Ovary (tissue), 10 donors: ENCODE measurements at places on chromosomes 6 and 20.

DNA sequence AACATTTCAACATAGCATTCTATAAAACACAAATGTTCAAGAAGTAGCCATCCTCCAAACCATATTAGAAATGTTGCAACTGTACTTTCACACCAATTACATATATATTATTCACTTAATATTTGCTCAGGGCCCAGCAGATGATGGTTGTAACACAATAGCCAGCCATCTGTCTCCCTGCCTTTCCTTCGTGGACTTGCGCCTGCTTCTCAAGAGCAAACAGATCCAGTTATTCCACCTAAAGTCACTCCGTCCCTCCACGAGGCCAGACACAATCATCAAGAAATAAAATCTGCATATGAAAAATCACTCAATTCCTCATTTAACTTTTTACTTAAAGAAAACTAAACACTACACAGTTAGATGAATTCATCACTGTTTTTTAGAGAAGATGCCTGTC is 160.4 kb downstream of the RALGAPA2 start:
- DNase-seq, result no peak

DNA sequence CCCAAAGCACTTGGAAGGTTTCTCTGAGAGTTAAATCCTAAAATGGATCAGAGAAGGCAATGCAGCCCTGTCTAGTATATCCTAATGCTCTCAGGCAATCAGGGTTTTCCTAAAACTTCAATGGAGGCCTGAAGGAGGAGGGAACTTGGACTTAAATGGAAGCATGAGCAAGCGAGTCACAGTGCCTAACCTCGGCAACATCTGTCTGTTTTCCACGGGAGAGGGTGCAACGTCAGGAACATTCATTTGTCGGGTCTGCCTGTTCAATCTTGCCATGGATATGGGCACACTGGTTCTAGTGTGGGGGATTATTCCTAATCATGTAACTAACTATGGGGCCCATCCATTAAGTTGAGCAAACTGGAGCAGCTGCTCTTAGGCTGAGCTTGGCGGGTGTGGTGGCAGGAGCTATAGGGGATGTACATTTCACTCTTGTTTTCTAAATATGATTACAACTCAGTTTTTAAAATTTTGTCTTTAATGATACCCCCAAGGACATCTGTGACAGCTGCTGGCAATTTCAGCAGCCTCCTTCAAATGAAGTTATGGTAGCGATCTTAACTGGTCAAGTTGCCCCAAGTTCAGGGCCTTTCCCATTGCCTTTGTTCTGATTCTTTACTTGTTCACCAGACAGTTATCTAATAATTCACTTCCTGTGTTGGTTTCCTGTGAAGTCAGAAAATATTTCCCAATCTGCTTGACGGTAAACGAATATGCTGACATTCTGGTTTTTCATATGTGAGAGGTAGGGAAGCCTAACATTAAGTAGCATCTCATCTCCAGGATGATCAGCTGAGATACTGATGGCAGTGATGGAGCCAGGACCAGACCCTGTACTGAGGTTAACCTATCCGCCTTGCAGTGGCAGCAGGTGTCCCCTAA is 21.6 kb downstream of the DSE start:
- no peak for DNase-seq

DNA sequence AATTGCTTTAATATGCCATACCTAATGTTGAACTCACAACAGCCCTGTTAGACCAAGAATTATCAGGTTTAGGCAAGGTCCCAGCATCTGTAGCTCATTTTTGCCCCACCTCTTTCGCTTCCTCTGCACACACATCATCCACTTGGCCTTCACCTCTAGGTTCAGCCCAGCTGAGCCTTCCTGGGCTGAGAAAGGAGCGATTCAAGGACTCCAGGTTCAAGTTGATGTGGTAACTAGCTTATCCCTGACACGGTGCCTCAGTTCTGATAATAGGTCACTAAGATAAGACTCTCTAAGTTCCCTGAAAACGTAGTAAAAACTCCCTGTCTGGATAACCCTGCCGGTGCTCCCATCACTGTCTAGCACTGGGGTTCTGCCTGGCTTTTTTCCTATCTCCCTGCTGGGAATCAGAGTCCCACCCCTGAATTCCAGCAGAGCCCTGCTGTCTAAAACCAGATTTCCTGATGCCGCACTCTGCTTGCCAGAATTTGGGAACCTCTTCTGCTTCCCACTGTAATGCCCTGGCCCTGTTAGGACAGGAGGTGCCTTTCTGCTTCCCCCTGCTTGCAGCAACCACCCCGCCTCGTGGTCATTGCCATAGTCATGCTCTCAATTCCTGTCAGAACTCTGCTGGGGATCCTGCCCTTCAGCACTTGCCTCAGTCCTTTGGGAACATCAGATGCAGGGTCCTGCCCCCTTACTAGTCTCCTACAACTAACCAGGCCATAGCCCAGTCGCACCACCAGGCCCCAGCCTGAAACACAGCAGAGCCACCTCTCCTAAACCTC is 47.6 kb downstream of the ALDH8A1 start:
- peak; percentile 31 for DNase-seq

DNA sequence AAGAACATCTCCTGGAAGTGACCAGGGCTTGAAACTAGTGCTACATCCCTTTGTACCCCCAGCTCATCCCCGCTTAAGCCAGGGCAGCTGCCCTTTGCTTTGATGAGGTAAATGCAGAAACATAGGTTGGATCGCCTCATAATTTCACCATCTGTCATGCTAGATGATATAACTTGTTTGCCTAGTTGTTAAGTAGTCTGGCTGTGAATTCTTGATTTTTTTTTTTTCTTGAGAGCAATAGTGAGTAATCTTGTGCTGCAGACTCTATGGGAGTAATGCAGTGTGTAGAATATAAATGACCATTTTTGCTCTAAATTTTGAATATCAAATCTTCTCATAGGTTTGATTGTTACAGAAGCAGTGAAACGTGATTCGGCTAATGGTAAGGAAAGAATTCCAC is 4.1 kb downstream of the TRDN start:
- no peak for DNase-seq

- peak; percentile 4 for DNase-seq
Observed at GRCh38 chr6:170091639-170092579, 199.0 kb downstream of the DLL1 start.

- DNase-seq, result peak; percentile 70
Observed at GRCh38 chr6:89610149-89610642, 28.4 kb downstream of the LYRM2 start.

GRCh38 chr20:1377984-1378734 is 14.7 kb downstream of the FKBP1A start:
- DNase-seq, result no peak

GRCh38 chr6:144561455-144562043 is 276.4 kb downstream of the UTRN start:
- DNase-seq, result no peak

DNA sequence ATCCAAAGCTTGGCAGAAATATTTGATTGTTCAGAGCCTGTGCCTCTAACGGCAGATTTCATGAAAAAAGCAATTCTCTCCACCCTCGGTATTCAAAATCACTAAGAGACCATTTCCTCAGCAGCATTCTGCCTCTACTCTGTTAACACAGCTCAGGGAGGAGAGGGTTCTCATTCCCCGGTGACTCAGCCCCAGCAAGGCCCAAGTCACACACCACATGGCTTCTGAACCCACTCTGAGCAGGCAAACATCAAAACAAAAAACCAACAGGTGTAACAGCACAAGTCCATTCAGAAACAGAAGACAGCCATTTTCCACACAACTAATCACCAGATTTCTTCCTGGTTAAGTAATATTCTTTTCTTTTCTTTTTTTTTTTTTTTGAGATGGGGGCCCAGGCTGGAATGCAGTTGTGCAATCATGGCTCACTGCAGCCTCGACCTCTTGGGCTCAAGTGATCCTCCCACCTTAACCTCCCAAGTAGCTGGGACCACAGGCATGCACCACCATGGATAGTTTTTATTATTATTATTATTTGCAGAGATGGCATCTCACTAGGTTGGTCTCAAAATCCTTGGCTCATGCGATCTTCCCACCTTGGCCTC is 55.4 kb downstream of the GFOD1 start:
- DNase-seq, result no peak

- DNase-seq, result no peak
Observed at GRCh38 chr6:133707456-133707855, 181.5 kb upstream of the TCF21 start.

DNA sequence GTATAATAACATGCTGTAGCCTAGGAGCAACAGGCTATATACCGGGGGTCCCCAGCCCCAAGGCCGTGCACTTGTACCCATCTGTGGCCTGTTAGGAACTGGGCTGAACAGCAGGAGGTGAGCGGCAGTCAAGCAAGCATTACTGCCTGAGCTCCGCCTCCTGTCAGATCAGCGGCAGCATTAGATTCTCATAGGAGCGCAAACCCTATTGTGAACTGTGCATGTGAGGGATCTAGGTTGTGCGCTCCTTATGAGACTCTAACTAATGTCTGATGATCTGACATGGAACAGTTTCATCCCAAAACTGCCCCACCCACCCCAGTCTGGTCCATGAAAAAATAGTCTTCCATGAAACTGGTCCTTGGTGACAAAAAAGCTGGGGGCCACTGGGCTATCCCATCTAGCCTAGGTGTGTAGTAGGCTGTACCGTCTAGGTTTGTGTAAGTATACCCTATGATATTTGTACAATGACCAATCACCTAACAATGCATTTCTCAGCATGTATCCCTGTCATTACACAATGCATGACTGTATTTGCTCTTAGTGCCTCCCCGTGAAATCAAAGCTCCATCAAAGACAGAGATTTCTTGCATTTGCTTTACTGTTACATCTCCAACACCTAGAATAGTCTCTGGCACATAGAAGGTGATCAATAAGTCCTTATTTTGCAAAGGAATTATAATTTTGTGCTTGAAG is 30.8 kb downstream of the NHSL1 start:
- no peak for DNase-seq

- DNase-seq, result no peak
Observed at GRCh38 chr20:17733767-17734304, 34.1 kb downstream of the BANF2 start.

DNA sequence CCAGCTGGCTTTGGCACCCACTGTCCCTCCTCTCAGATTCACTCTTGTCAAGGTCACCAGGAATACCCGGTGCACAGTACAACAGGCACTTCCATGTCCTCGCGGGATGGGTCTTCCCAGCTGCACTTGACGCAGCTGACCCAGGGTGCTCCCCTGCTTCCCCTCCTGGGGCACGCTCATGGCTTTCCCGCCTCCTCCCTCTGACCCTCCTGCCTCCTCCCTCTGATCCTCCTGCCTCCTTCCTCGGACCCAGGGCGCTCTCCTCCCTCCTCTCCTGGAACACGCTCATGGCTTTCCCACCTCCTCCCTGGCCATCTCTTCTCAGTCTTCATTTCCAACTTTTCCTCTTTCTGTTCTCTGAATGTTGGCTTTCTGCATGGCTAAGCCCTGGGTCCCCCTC is 42.1 kb downstream of the FAM209B start:
- no peak for DNase-seq

GRCh38 chr6:126955621-126956020 is 162.8 kb upstream of the RSPO3 start:
- DNase-seq, result no peak

GRCh38 chr20:60785785-60786184 is 466.3 kb upstream of the CDH4 start:
- DNase-seq, result no peak

GRCh38 chr6:29092957-29093356 is 5.8 kb upstream of the OR2B3 start:
- DNase-seq, result no peak

DNA sequence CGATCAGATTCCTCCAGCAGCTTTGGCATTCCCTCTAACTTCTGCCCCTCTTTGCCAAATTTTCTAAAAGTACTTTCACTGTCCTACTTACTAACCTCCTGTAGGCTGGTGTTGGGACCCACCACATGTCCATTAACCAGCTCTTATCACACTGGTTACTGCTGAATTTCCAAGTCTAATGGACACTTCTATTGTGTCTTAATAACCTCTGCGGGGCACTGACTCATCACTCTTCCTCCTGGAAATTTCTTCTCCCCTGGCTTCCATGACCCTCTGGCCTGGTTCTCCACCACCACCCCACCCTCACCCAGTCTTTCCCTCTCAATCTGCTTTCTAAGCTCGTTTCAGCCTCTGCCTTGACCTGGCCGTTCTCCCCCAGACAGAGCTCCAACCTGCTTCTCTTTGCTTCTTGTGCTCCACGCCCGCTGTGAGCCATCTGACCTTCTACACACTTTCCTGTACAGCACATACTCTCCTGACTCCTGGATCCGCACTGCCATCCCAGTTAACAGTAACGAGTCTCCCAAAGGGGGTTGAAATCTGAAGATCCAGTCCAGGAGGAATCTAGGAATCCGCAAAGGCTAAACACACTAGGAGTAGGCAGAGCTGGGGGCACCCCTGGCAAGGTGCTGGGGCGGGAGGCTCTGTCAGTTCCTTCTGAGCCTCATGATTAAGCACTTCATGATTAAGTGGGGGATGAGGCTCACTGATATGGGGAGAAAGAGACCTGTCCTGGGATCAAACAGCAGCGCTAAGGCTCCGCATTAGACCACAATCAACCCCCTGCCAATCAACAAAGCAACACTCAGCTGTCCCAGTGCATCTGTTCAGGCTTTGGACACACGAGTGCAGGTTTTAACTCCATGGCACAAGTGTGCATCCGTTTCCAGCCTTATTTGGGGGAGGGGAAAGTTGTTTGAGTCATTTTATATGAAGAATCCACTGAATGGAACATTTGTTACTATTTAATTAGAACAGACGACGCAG is 146.3 kb downstream of the LY86 start:
- no peak for DNase-seq

DNA sequence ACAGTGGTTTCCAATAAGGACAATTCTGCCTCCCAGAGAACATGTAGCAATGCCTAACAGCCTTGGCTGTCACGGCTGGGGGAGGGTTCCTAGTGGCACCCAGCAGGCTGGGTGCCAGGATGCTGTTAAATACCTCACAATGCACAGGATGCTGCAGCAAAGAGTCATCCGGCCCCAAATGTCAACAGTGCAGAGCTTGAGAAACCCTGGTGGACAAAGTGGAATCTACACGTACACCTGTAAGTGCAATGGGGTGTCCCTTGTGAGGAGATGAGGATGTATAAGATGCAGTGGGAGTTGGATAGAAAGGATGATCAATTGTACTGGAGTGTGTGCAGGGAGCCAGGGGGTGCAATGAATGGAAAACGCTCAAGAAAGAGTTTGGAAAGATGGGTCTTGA is 142.4 kb downstream of the FNDC1 start:
- DNase-seq, result no peak

- DNase-seq, result no peak
Observed at GRCh38 chr6:40352527-40353170, 234.5 kb downstream of the LRFN2 start.

GRCh38 chr6:169989594-169989993 is 238.2 kb downstream of the ERMARD start:
- no peak for DNase-seq

DNA sequence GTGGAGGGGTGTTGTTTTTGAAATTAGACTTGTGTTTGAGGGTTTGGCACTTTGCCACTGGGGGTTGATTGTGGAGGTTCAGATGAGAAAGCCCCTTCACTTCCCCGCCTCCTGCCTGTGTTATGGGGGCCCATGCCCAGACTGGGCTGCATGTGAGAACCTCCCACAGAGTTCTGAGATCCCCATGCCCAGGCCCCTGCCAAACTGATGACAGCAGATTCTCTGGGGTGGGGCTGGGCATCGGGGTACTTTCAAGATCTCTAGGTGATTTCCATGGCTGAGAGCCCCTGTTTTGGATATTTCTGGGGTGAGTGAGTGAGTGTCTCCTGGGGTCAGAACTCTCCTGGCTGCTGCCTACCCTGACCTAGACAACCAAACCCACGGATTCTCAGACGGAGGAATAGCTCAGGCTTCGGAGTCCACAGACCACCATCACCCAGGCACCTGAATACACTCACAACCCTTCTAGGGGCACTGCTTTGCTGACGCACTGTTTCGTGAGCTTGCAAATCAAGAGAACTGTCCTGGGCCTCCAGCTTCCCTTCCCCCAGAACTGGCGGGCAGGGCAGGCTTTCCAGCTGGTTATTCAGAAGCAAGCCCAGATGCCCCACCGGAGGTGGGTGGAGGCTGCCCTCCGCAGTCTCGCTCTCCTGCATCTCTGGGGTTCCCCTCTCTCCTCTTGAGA is 6.3 kb downstream of the BCAS1 start:
- no peak for DNase-seq
